Stimulated activated CD8-positive, alpha-beta memory T cell treated with anti-CD3 and anti-CD28 coated beads, Interleukin-12 subunit alpha, Interleukin-12 subunit beta, amount 100 ng/mL, for 4 hours (primary cell): ENCODE measurements at places on chromosomes 7 and 10.

- no peak for DNase-seq
Measured at GRCh38 chr10:79981450-79982361, 32.8 kb upstream of the SFTPD start.

DNA sequence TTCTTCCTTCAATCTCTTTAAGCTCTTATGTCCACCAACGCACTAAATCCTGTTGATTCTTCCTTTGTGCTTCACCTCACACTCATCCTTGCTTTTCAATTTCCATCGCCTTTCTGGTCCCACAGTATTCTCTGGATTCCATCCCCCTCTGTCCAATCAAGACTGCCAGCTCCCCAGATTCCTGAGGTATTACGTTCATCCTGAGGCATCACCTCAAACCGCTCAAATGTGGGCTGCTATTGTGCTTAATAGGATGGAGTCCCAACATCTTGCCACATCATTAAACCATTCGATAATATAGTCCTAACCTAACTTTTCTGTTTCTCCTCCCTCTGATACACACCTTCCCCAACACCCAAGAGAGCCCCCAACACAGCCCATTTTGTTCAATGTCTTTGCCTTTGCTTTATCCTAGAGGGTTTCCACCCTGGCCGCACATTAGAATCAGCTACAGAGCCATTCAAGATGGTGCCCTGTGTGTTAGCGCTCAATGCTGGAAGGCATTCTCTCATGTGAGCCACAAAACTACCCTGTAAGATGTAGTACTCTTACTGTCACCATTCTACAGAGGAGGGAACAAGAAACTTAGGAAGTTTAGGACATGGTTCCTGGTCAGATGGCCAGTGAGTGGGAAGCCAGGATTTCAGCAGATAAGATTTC is 79.5 kb upstream of the LEP start:
- no peak for DNase-seq

- no peak for DNase-seq
Measured at GRCh38 chr7:12257582-12257981, 46.5 kb downstream of the TMEM106B start.

GRCh38 chr10:92470026-92470425 is 103.9 kb downstream of the IDE start:
- no peak for DNase-seq

DNA sequence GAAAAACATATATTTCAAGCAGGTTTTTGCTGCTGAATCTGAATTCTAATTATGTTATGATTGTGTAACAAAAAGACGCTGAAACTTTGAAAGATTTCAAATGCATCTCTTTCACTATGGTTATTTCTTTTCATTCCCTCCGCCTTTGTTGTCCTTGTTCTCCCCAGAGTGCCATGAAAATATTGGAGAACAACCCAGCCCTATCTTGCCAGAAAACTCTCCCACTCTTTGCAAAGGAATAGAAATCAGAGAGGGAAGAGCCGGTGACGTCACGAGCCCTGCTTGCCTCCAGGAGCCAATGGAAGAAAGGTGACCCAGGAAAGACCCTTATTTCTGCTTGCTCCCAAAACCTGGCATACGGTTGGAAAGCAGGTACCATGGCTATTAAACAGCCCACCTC is 3.4 kb downstream of the GFRA1 start:
- DNase-seq, result no peak

DNA sequence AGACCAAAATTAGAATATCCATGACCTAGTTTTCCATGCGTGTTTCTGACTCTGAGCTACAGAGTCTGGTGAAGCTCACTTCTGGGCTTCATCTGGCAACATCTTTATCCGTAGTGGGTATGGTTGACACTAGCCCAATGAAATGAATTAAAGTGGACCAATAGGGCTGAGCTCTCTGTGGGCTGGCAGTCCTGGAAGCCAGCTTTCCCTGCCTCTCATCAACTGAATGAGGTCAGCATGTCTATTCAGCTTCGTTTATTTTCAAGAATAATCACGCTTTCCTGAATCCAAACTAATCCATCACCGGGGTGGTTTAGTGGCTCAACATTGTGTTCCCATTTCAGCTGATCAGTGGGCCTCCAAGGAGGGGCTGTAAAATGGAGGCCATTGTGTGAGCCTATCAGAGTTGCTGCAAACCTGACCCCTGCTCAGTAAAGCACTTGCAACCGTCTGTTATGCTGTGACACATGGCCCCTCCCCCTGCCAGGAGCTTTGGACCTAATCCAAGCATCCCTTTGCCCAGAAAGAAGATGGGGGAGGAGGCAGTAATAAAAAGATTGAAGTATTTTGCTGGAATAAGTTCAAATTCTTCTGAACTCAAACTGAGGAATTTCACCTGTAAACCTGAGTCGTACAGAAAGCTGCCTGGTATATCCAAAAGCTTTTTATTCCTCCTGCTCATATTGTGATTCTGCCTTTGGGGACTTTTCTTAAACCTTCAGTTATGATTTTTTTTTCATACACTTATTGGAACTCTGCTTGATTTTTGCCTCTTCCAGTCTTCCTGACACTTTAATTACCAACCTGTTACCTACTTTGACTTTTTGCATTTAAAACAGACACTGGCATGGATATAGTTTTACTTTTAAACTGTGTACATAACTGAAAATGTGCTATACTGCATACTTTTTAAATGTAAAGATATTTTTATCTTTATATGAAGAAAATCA is 35.5 kb downstream of the CAV1 start:
- DNase-seq, result no peak

DNA sequence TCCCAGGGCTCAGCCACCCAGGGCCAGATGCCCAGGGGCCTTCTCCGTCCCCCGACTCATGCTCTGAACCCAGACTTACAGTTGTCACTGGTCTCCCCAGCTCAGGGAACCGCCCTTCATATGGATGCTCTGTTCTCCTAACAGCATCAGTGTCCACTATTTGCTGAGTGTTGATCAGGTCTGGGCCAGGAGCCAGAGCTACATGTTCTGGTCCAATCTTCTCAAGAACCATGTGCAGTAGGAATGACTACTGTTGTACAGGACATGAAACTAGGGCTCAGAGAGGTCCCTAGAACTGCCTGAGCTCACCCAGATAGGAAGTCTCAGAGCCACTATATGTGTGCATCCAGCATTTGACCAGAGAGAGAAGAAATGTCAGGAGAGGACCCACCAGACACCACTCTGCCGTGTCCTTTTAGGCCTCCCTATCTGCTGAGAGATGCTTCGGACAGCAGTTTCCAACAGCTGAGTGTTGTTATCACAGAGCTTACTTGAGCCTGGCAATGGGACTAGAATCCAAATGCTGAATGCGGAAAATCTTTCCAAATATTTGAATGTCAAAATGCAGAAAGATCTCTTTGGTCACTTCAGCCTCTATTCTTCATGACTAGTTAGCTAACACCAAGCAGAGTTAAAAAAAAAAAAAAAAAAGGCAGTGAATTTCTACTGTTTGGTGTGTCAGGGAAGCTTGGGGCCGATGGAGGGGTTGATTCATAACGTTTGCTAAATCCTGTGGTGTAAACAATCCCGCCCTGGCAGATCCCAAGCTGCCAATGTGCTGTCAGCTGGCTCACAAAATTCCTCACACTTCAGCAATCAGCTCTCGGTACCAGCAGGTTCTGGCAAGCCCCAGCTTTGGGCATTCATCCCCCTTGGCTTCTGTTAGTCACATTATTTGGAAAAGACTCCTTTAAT is 246.1 kb downstream of the TNS3 start:
- DNase-seq, result no peak

DNA sequence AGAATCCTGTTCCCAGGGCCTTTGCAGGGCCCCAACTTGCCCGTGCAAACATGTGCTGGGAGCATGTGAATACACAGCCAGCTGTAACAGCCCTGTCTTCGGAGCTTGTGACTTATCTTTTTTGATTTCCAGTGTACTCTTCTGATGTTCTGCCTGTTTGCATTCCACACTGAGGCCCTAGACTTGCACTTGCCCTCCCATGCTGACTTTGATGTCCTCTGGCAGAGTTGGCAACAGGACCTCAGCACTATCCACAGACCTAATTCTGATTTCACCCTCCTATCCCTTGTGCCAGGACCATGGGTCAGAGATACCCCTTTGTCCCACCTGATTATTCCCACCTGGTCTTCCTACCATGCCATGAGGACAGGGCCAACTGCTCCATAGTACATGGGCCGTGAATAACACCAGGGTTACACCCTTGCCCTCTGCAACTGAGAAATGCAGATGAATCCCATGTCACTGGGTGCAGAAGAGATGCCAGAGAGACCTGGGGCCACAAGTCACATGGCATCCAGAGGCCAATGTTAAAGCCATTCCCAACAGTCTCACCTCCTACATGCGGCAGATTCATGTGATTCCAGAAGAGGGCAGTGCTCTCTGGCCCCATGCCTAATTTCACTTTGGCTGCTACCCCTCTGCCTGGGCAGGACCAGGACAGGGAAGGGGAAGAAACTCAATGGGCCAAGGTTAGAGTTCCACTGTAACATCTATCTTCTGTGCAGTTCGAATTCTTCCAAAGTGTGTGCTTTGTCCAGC is 43.0 kb downstream of the SCRN1 start:
- DNase-seq, result no peak

GRCh38 chr10:132507409-132507955 is 30.1 kb upstream of the INPP5A start:
- no peak for DNase-seq

DNA sequence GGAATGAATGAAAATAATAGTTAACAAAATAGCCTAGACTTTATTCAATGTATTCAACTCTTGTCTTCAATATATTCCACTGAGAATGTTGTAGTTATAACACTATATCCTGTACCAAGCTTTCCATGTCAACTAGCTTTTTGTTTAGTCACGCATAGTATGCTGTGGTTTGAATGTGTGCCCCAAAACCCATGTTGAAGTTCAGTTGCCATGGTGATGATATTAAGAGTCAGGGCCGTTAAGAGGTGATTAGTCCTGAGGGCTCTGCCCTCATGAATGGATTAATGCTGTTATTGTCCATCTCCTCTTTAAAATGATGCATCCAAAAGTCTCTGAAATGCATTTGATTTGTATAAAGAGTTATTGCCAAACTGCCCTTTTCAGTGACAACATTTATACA is 887.6 kb downstream of the NRG3 start:
- no peak for DNase-seq

- no peak for DNase-seq
Measured at GRCh38 chr7:37359662-37360444, 88.8 kb downstream of the ELMO1 start.

DNA sequence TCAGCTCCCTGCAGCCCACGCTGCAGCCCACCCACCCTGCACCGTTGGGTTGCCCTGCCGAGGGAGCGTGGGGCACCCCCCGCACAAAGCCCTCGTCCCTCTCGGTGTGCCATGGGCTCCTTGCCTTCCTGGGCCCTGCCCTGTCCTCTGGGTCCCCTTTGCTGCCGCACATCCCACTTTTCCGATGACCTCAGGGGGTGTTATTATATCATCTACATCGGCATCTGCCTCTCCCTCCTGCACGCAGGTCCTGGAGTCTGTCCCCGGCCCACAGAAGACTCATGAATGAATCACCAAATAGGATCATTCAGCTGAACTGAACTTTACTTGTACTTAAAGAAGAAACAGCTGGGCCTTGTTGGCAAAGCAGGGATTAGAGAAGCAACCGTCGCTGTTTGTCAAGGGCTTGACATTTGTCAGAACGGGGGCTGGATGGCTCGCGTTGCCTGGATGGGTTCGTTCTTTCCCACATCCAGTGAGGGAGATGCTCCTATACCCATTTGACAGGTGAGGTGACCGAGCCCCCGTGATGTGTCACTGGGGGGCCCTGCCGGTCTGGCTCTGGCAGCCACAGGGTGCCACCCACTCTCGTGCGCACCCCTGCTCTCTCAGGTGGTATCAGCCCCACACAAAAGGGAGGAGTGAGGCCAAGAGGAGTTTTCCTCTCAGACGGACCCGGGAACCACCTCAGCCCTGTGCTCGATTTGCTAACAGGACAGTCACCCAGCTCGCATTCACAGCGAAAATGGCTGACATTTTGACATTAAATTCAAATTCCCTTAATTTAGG is 58.6 kb upstream of the EBF3 start:
- DNase-seq, result no peak

DNA sequence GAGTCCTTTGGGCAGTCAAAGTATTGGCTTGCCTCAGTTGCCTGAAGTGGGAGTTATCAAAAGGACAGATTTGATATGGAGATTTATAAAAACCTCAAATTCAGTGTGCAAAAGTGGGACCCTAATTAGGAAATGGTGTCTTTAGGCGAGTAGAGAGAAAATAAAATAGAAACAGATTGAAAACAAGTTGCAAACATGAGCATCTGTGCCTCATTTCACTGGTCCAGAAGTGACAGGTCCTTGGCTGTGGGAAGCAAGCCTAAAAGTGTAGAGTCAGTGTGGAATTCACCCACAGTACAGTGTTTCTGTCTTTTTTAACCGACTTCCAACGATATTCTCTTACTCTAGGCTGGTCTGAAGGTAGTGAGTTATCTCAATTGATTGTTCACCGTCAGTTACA is 51.2 kb downstream of the ST8SIA6 start:
- no peak for DNase-seq

- no peak for DNase-seq
Measured at GRCh38 chr10:61244261-61244775, 208.9 kb downstream of the TMEM26 start.

DNA sequence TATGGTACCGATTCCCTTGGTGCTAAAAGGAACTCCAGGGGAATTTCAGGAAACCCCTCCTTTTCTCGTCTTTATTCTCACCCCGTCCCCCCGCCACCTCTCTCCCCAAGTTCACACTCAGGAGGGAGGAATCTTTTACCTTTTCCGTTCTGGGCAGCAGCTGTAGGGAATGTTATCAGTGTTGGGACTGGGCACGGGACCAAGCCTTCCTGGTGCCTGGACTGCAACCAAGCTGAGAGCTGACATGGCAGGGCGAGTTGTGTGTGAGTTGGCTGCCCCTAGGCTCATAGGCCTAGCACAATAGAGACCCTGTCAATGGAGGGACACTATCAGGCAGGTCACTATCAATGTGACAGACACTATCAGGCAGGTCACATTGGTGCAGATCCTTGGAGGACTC is 121.4 kb downstream of the TCF7L2 start:
- no peak for DNase-seq

DNA sequence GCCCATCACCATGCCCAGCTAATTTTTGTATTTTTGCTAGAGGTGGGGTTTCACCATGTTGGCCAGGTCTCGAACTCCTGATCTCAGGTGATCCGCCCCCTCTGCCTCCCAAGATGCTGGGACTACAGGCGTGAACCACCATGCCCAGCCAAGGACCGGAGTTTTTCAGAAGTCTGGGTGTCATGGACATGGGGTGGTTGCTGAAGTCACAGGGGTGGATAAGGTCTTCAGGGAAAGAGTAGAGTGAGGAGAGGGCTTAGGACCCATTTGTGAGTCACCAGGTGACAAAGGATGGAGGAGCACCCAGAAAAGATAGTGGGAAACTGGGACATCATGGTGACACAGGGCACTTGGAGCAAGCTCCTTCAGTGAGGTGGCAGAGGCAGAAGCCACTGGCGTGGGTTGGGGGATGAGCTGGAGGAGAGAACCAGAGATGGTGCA is 2.8 kb upstream of the GPRIN2 start:
- DNase-seq, result no peak
